ENCODE measurements at places on chromosomes 7 and 10. TPM values are rescaled to one million over a fixed set of nuclear protein-coding genes. Genes with fewer than 3 reads are reported as not detected.

The LIPN gene
- total RNA-seq = not detected

The TIMM23B gene
- 18.6 TPM for total RNA-seq

The DYDC2 gene
- not detected for total RNA-seq

The CLDN4 gene
- 0.21 TPM for total RNA-seq

DNA sequence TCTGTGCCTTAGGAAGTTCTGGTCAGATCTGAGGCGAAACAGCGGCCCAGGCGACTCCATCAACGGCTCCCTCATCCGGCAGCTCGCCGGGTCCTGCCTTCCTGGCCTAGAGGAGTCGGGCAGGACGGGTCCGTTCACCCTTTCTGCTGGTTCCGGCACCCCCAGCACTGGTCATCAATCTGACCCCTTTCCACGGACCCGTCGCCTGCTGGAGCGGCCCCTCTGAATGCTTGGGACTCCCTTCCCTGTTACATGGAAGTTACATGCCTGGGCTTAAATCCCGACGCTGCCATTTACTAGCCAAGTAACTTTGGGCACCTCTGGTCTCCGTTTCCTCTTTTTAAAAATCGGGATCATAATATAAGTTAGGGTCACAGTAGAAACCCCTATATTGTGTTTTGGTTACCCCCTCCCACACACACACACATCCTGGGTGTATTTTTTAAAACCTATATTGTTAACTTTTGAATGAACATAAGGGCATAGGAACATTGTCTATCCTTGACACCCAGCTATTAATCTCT lies 607 bp upstream of the GGCT start:
- H3K36me3 ChIP-seq = no peaks in the 10 kb centered on the region
- H3K27ac ChIP-seq = peak overlapping the region; percentile 88
- no peak for DNase-seq
- H3K4me1 ChIP-seq = peaks cover 2% of the 10 kb centered on the region
- peak overlapping the region; percentile 88 for H3K4me3 ChIP-seq

- DNase-seq = no peak
- no peaks in the 10 kb centered on the region for H3K36me3 ChIP-seq
- H3K27ac ChIP-seq = no peak overlapping the region
- H3K27me3 ChIP-seq = no peaks in the 10 kb centered on the region
- no peaks in the 10 kb centered on the region for H3K4me1 ChIP-seq
Measured at GRCh38 chr7:126818393-126819196, 434.1 kb downstream of the GRM8 start.

DNA sequence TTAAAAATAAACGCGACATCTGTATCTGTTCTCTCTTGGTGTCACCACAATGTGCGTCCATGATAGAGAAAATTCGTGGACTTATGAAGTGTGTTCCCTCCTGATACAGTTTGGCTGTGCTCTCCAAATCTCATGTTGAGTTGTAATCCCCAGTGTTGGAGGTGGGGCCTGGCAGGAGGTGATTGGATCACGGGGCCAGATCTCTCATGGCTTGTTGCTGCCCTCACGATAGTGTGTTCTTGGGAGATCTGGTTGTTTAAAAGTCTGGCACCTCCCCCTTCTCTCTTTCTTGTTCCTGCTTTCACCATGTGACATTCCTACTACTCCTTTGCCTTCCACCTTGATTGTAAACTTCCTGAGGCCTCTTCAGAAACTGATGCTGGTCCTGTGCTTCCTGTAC lies 229.4 kb upstream of the MYO3A start:
- no peaks in the 10 kb centered on the region for H3K36me3 ChIP-seq
- no peaks in the 10 kb centered on the region for H3K4me1 ChIP-seq
- no peak overlapping the region for H3K27ac ChIP-seq
- no peaks in the 10 kb centered on the region for H3K27me3 ChIP-seq
- H3K4me3 ChIP-seq = no peak overlapping the region
- DNase-seq = no peak

- H3K4me3 ChIP-seq = no peak overlapping the region
- no peaks in the 10 kb centered on the region for H3K4me1 ChIP-seq
- DNase-seq = peak; percentile 58
- H3K27me3 ChIP-seq = no peaks in the 10 kb centered on the region
- no peak overlapping the region for H3K27ac ChIP-seq
- no peaks in the 10 kb centered on the region for H3K36me3 ChIP-seq
Measured at GRCh38 chr10:112369495-112370423, 4.2 kb upstream of the ACSL5 start.
